ENCODE measurements at places on chromosomes 2 and 18.
A peak's percentile ranks its signal among the peaks of the same experiment; 100 is the strongest.

GRCh38 chr2:15367205-15367604, 193.9 kb downstream of the NBAS start:
- no peak for DNase-seq

DNA sequence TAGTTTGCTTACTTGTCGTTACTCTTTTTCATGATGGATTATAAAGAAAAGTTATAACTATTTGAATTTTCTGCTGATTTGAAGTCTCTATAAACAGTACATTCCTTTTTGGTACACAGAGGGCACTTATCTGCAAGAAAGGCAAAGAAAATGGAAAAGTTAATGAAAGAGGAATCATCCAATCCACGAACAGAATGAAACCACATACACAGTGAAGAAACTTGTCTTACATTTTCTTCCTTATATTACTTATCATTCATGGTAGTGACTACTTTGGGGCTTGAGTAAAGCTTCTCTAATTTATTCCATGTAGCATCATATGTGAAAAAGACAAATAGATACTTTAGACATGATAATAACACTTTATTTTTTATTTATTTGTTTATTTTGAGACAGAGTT, 14.8 kb upstream of the ACTR3 start:
- no peak for DNase-seq

DNA sequence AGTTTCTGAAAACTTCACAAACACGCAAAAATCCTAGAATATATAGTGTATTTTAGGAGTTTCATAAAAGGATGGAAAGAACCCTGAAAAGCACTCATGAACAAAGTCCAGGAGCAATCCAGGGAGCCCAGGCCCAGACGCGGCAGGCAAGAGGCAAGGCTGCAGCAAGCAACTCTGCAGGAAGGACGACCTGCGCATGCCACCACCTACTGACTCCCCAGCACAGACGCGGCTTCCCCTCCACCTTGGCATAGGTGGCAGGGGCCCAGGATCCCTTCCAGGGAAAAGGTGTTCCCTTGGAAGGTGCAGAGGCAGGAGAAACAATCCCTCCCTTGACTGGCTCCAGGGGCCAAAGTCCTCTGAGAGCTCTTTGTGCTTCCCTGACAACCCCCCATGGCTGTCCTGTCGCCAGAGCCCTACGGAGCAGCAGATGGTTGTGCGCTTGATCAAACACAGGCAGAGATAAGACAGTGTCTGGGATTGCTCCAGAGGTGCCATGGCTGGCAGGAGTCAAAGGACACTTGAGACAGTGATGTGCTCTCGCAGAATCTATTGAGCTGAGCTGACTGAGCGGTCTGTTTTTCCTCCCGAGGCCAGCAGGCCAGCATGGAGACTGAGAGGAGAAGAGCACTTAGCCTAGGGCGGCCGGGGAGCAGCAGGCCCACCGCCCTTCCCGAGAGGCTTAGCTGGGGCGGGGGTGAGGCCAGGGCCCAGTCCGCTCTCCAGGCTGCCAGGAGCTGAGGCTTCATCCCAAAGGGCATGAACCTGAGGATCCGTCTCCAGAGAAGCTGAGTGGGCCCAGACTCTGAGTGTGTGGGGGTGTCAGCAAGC, 10.8 kb upstream of the AMER3 start:
- no peak for DNase-seq

DNA sequence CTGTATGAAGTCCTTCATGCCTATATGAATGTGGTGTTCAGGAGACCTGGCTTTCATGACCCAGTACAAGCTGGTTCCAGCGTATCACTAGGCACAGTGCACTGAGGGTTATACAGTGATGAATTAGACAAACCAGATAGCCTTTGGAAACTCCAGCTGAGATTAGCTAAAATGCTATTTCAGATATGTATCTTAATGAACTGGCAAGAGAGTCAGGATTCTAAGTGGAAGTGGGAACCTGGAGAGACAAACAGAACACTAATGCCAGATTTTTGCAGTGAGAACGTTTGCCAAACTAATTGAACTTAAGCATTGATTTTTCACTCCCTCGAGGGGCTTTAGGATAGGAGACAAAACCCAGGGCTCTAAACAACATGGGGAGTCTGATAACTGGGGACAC, 66.1 kb upstream of the EMILIN2 start:
- DNase-seq = no peak

DNA sequence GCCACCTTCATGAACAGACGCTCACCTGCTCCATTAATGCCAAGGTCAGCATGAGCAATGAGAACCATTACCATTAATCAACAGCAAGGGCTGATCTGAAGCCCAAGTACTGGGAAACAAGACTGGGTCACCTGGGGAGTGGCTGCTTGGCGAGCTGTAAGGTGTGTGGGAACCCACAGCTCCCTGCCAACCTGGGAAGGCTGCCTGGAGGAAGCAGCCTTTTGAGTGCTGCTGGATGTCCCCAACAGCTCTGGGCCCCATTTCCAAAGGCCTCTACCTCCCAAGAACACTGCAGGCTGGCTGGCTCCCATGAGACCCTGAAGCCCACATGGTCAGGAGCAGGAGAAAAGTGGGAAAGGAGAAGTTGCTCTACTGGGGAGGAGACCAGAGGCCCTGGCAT, 62.1 kb downstream of the CYP26B1 start:
- DNase-seq = no peak

DNA sequence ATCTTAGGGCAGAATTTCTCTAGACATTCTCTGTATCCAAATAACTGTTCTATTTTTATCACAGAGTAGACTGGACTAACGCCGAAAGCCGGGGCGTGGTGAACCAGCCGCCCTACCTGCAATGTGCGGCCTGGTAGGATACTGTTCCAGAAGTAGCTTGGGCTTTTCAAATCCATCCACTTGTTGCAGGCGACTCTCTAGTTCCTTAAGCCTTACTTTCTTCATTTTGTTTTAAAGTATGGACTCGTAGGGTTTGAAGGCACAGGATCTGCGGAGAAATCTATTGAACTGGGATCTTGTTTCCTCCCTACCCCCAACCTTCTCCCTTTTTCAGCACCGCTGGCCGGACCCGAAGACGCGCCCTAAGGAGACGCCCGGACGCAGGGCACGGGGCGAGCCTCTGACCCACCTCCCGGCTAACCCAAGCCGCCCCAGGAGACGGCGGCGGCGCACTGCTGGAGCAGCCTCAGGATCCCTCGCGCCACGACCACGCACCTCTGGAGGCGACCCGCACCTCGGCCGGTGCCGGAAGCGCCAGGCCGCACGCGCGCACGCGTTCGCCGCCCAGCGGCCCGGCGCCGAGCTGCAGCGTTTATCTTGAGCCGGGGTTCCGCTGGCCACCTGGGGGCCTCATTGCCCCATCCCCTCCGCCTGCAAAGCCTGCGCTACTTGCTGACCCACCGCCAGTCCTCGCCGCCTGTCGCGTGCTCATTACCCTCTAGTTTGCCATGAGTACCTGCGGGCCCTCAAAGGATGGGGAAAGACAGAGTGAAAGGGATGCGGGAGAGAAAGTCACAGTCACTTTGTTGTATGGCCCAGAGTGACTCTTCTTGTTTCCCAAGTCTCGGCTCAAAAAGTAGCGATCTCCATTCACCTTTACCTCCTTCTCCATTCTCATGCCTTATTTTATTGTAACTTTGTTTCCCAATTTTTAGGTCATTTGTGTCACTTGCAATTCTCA, at the start of gene METTL5:
Gene METTL5, minus strand, starts transcription at position 533 of the 961 bp plus-strand sequence. Its CDS starts 308 bp downstream, at position 225.
- peak; percentile 12 for DNase-seq

GRCh38 chr18:50671376-50671775, 111.5 kb downstream of the MAPK4 start:
- DNase-seq = no peak

DNA sequence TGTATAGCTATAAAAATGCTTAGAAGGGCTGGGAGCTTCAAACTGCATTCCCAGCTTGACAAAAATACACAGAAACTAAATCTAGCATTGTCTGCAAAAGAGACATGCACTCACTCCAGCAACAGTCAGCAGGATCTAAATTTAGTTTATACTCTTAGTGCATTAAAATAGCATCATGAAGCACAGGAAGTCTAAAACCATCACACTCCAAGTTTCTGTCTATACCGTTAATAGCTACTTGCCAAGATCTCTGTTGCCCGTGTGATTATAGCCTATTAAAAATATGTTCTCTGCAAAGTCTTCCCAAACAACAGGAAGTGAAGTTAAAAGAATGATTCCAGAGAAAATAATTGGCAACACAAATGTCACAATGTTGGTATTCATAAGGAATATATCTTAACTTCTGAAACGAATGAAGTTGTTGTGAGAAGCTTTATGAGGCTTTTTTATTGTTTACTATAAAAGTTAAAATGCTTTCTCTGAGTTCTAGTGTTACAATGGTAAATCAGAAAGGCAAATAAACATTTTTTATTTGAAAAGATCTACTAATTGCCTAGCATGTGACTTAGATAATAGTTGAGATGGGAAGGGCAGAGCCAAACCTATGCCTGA, 184.2 kb downstream of the ZNF385B start:
- DNase-seq = no peak

- no peak for DNase-seq
Observed at GRCh38 chr2:191441496-191442214, 196.5 kb downstream of the MYO1B start.

- no peak for DNase-seq
Observed at GRCh38 chr18:32968248-32968647, 195.4 kb upstream of the KLHL14 start.

DNA sequence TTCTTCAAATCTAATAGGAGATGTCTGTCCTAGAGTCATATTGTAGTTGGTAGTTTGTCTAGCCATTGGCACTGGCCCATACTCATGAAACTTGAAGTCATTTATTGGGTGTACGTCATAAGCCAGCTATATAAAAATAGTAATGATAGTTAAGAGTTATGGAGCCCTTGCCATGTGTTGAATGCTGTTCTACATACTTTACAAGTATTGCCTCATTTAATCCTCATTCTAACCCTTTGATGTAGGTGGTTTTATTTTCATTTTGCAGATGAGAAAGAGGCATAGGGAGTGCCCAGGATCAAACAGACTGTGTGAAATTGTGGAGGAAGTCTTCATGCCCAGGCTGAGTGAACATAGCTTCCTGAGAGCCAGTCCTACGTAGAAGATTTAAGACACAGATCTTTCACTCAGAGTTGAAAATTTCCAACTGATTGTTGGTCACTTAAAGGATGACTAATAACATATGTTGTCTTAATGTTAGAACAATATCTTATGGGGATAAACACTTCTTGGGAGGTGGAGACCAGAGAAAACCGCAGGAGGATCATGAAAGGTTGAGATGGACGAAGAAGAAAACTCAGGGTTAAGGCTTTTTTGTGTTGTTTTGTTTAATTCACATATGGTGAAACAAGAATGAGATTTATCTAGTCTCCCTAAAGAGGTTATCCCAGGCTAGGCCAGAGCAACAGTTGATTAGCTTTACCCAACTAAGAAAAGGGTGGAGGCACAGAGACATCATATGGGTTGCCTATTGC, 156.0 kb downstream of the CERS6 start:
- no peak for DNase-seq

- DNase-seq = no peak
Observed at GRCh38 chr2:174771631-174772471, 7.6 kb upstream of the CHRNA1 start.

DNA sequence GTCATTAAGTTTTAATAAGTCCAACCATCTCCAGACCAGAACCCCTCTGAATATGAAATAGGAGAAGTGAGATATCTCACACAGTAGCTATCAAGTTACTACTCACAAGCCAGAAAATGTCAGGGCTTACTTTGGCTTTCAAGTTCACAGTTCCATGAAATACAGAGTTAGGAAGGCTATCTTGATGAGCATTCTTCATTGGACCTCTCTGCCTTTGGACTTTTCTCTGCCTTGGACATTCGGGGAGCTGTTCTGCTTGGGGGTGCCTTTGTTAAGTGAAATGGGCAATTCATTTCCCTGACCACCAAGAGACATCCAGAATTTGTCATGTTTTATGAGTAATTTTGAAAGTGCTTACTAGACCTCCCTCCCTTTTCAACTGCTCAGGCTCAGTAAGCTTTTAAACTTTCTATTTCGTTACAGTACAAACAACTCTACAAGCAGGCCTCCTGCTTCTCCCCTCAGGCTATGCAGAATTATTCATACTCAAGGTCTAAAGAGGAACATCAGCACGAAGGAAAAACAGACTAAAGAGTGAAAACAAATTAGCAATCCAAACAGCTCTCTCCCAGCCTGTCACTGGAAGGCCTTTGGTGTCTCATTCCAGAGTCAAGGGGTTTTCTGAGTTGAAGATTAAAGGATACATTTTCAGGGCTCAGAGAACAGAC, 95.3 kb downstream of the MREG start:
- no peak for DNase-seq

GRCh38 chr2:120953066-120953756, 217.5 kb downstream of the GLI2 start:
- no peak for DNase-seq

DNA sequence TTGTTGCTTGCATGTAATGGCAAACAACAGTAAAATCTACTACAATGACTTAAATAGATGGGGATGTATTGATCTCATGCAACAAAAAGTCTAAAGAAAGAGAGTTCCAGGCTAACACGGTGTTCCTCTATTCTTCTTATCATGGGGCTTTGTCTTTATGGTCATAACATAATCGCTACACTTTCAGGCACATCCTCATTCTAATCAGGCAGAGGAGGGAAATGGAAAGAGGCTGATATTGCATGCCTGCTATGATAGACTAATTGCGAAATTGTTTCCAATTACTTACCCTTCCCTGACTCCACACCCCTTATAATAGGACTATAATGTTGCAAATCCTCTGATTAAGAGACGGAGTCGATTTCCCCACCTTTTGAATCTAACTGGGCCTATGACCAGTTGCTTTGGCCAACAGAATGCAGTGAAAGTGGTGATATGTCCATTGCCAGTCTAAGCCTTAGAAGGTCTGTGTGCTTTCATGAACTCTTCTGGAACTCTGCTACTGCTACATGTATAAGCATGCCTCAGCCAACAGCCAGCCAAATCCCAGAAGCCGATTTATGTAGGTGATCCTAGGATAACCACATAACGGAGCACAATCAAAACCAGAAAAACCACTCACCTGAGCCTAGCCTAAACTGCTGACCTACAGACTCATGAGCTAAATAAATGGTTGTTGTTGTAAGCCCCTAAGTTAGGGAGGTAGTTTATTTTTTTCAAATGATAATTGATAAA, 180.3 kb upstream of the TACR1 start:
- no peak for DNase-seq

DNA sequence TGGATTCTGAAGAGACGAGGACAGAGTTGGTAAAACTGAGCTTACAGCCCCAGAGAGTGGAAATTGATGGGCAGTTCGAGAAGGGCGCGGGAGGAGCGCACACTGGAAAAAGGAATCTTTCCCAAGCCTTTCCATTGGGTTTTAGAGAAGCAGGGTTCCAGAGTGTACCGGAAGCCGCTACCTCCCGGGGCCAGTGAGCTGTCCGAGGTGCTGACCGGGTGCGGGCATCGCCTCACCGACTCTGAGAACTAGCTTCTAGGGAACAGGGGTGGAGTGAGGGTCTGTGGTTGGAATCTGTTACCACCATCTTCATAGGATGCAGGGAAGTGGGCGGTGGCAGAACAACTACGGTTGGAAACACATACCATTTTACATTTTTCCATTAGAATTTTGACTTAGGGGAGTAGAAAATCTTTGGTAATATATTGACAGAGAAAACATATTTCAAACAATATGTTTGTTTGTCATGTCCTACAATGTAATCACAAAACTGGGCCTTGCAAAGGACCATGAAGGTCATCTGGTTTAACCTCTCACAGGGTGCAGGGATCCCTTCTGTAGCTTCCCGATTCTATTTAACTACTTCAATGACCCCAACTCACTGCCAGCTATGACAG, 724 bp downstream of the NMS start:
- no peak for DNase-seq
